ENCODE measurements at places on chromosomes 12 and 14. TPM values are rescaled to one million over a fixed set of nuclear protein-coding genes. Genes with fewer than 3 reads are reported as not detected.

The GALNT8 gene
- total RNA-seq: not detected

The BICDL1 gene
- 129 TPM for total RNA-seq

DNA sequence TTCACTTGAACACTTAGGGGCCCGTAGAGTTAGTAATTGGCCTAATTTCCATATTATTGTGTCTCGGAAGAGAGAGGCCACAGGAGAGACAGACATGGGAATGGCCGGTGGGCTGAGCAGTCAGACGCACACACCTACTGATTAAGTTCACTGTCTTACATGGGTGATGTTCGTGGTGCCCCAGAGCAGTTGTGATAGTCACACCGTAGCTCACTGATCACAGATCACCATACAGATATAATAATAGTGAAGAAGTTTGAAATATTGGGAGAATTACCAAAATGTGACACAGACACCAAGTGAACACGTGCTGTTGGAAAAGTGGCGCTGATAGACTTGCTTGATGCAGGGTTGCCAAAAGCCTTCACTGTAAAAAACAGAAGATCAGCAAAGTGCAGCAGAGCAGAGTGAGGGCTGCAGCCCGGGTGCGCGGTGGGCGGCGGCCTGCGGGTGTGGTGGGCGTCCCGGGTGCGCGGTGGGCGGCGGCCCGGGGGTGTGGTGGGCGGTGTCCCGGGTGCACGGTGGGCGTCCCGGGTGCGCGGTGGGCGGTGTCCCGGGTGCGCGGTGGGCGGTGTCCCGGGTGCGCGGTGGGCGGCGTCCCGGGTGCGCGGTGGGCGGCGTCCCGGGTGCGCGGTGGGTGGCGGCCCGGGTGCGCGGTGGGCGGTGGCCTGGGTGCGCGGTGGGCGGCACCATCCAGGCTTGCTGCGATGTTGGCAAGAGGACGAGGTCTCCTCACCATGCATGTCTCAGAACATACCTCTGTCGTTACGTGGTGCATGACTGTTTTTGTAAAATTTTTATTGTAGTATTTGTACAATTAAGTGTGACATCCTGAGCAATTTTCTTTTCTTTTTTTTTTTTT, 34.3 kb upstream of the TEX22 start:
- DNase-seq: no peak
- H3K4me1 ChIP-seq: peaks cover 7% of the 10 kb centered on the region
- peaks cover 26% of the 10 kb centered on the region for H3K36me3 ChIP-seq
- no peak overlapping the region for H3K27ac ChIP-seq
- H3K4me3 ChIP-seq: peak overlapping the region; percentile 35

DNA sequence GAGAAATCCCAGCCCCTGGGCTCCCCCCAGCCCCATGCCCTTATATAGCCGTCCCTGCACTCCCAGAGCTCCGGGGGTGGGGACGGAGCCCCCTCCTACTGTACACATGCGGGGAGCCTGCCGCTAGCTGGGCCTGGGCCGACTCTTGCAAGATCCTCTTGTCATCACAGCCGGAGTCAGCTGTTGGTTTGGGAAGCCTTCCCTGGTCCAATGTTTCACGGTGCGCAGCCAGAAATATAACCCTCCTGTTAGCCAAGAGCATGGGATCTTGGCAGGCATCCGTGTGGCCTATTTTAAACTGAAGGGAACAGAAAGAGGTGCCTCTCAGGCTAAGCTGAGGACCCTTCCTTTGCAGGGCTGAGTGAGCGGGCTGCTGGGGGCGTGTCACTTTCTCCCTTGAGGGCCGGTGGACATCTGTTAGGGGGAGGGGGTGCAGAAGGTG, 175.3 kb downstream of the TSPAN9 start:
- no peak overlapping the region for H3K27ac ChIP-seq
- H3K36me3 ChIP-seq: no peaks in the 10 kb centered on the region
- H3K27me3 ChIP-seq: no peaks in the 10 kb centered on the region

- no peak overlapping the region for H3K27ac ChIP-seq
- H3K27me3 ChIP-seq: no peaks in the 10 kb centered on the region
- no peak for DNase-seq
Measured at GRCh38 chr14:59507063-59507751, 22.9 kb downstream of the JKAMP start.

Data from suprapubic skin (tissue), 4 donors.